ENCODE measurements at places on chromosomes 1 and 21.
A peak's percentile ranks its signal among the peaks of the same experiment; 100 is the strongest.

DNA sequence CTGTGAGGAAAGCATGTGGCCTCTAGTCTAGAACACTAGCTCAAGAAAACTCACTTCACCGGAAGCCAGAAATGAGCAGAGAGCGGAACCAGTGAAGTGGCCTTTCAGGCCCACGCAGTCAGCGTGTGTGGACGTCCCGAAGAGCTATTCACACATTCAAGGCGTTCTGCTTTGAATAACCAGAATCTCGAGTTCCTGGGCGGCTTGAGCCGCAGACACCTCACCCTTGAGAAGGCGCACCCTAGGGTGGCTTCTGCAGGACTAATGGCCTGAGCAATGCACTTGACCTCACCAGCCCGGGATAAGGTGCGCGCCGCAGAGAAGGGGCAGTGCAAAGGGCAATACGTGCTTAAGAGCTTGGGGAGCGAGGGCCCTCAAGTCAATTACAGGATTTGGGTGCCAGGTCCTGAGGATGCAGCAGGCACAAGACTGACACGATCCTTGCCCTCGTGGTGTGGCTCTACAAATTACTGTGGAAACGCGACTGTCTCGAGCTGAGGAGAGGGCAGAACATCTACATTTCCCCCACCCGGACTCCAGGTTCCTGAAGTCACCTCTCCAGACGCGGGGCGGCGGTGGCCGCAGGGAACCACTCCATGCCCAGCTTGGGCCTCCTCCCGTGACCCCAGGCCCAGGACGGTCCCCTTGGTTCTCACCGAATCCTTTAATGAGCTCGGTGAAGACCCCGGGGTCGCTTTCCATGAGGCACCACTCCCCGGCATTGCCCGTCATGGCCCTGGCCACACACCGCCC is 455 bp downstream of the UCHL5 start:
- peak; percentile 3 for ATAC-seq

- no peak for ATAC-seq
Measured at GRCh38 chr1:115156826-115157468, 67.6 kb upstream of the TSPAN2 start.

DNA sequence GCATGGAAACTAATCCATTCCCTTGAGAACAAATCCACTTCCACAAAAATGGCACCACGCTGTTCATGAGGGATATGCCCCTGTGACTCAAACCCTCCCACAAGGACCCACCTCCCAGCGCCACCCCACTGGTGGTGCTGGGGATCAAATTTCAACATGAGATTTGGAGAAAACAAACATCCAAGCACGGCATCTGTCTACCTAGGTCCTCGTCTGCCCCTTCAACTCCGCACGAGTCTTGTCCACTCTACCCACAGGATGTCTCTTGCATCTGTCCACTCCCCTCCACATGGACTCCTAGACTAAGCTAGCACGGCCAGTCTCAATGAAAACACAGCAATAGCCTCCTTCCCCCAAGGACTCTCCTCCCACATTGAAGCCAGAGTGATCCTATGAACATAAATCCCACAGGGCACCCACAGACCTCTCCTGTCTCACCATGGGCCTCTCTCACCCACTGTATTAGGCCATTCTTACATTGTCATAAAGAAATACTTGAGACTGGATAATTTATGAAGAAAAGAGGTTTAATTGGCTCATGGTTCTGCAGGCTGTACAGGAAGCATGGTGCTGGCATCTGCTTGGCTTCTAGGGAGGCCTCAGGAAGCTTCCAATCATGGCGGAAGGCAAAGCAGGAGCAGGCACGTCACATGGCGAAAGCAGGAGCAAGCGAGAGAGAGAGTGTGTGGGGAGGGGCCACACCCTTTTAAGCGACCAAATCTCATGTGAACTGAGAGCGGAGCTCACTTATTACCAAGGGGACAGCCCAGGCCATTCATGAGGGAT is 101.4 kb downstream of the TOMM20 start:
- no peak for ATAC-seq

GRCh38 chr1:36511804-36512798 is 29.4 kb upstream of the CSF3R start:
- ATAC-seq: no peak

Data from motor neuron (in vitro differentiated cells).